Right renal cortex interstitium (tissue), 3 donors: ENCODE measurements at places on chromosomes 1 and 21.

- no peak for DNase-seq
Measured at GRCh38 chr1:67850151-67850551, 16.9 kb upstream of the GNG12 start.

DNA sequence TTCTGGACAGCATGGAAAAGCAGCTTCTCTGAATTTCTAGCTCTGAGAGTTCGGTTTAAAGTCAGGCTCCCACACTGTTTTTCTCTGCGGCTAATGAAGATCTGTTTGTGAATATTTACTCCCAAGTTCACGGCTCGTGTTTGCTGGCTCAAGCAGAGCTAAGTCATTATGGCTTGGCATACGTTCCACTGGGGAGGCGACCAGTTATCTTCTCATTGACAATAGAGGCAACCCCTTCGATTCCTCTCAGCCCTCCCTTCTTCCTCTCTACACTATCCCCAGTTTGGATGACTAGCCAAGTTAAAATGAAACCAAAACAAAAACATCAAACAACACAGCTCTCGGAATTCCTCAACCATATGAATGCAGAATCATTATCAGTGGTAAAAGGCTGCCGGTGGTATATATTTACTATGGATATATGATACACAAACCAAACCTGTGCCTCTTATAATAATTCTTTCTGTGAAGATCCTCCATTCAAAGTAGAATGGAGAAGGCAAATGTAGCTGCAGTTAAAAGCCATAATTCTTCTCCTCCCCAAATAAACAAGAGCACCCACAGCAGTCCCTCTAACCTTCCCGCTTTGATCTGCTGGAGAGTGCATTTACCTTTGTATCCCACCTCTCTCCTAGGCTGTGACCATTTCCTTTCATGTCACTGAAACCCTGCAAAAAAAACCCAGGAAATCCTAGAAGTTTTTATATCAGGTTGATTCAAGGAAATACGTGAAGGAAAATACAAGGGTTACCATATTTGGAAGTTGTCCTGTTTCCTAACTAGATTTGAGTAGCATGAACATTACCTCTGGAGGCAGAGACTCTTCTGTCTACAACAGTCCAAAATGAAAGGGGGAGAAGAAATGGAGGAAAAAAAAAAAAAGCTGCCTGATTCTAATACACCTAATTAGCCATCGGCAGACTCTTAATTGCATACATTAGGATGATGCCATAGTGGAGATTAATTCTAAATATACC, 108.3 kb upstream of the USH2A start:
- DNase-seq, result no peak

GRCh38 chr1:30965924-30966599, 57.5 kb upstream of the SDC3 start:
- DNase-seq, result no peak

- no peak for DNase-seq
Measured at GRCh38 chr1:115402753-115403184, 64.7 kb upstream of the NGF start.

DNA sequence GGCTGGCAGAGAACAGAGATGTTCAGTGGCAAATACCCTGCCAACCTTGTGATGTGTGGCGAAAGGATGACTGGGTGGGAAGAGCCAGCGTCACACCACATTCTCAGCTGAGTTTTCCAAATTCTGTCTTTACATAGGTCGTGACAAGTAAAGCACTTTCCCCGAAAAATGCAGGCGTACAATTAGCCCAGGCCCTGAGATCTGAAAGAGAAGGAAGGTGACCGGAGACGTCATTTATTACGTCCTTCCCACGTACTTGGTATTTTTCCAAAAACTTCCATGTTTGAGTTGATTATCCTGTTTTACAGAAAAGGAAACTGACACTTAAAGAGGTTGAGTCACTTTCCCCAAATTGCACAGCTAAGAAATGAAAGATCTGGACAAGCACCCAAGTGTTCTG, 413.3 kb downstream of the PRDM2 start:
- no peak for DNase-seq

- DNase-seq, result no peak
Measured at GRCh38 chr1:36367066-36367465, 18.7 kb downstream of the STK40 start.

DNA sequence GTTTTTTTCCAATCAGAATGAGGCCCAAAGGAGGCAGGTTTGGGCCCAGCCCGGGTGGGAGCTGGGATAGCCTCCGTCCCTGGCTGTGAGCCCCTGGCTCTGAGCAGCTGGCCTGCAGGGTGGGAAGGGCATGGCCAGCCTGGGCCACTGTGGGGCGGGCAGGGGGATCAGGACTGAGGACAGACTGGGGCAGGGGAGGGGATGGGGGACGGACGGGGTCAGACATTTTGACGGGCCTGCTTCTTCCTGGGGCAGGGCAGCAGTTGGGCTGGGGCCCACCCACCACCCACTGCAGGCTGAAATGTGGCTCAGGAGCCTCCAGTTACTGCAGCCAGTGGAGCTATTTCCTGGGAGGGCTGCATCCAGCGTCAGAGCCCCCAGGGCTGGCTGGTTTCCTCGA, 2.5 kb upstream of the SLC6A9 start:
- no peak for DNase-seq

DNA sequence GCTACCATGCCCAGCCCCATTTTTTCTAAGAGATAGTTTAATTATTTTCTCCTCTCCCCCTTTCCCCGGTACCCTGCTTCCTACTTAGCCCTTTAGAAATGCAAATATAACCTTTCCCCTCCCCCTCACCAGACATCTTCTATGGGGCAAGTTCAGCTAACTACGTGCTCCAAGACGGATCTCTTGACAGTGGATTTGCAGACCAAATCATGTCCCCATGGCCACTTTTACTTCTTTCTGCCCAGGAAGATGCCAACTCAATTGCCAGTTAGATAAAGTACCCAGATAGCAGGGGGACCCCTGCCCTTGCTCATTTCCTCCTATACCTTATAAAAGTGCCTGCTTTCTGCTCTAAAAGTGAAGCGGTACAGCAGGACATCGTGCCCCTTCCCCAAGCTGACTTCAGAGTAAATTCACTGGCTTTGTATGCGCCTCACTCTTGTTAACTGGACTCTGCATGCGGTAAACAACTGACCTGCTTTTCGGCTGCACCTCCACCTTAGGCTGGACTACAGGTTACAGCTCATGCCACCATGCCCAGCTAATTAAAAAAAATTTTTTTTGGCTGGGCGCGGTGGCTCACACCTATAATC, 7.4 kb downstream of the DNAJC11 start:
- DNase-seq, result no peak

- no peak for DNase-seq
Measured at GRCh38 chr1:224805889-224806288, 123.6 kb upstream of the DNAH14 start.

DNA sequence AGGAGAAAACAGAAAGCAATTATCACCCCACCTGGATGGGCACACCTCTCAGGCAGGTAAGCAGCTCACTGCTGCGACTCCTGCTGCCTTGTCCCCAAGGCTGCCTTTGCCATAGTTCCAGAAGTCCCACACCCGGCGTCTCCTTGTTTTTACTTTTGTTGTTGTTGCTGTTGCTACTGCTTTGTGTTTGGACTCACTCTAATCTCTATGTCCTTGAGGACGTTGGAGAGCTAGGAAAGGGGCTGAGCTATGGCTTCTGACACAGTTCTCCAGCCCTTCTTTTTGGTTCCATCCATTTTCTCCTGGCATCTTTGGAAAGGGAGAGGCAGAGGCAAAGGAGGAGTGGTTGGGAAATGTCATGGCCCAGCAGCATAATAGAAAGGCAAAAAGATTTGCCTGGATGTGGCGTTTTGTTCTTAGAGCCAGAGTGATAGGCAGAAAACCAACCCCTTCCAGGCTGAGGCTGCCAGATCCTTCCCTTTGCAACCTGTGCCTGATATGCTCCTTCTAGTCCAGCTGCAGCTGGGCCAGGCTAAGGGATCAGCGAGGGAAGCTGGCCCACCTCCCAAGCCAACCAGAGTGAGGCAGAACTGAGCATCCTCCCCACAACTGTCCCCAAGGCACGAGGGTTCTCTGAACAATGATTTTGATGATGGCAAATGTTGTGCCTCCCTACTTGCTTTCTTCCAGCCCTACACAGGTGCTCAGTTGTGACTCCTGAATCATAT, 270.7 kb downstream of the ASTN1 start:
- no peak for DNase-seq
